Type B pancreatic cell (in vitro differentiated cells): ENCODE measurements at places on chromosomes 3 and 15.

DNA sequence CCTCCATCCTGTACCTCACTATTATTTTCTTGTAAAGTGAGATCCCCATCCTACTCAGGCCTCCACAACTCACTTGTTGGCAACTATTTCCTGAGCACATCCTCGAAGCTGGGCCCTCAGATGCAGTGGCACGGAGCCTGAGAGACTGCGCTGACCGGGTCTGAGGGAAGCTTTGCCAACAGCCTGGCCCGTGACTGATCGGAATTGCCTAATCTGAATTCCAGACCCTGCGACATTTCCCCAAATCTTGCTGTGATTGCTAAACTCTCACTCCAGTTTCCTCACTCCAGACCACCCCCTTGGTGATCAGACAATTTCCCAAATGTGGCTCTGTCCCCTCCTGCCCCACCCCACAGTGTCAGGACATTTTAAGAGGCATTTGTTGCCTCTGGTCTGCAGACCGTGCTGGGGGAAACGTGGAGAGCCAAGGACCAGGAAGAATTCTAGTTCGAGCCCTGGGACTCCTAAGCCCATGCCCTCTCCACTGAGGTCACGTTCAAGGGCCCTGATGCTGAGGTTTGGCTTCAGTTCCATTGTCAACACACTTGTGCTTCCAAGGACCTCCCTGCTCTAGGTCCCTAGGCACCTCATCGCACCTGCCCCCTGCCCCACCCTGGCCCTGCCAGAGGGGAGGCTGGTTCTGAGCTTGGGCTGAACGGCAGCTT lies 22.8 kb downstream of the KLHL25 start:
- no peak for DNase-seq

DNA sequence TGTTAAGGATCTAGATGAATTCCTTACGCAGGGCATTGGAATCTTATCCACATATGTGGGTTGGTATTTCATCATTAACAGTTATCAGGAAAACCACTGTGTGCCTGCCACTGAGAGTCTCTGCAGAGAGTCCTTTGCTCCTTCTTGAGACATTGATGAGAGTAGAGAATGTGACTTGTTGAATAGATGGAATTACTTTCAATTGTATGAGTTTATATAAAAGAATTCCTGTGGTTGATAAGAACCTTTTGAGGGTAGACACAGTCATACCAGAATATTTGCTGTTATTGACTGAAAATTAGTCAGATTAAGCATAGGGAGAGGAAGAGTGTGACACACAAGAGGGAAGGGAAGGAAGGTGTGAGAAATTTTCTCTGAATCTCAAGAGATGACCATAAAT lies 30.8 kb downstream of the ARHGEF26 start:
- no peak for DNase-seq

DNA sequence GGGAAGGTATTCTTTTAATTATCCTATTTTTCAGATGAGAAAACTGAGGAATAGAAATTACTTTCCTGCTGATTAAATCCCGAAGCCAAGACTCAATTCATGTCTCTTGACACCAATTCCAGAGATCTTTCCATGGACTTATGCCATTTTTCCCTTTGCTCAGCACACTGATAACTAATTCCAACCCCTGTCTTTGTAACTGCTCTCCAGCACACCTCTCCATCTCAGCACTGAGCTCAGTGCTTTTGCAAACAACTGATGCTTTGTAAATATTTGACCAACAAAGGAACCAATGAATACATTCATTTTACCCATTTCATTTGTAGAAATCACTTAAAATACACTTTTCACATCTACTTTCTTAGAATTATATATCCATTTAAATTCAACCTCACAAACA lies 249.1 kb downstream of the IL5RA start:
- no peak for DNase-seq

- DNase-seq = no peak
Observed at GRCh38 chr15:60585743-60586708, 107.1 kb upstream of the ICE2 start.

DNA sequence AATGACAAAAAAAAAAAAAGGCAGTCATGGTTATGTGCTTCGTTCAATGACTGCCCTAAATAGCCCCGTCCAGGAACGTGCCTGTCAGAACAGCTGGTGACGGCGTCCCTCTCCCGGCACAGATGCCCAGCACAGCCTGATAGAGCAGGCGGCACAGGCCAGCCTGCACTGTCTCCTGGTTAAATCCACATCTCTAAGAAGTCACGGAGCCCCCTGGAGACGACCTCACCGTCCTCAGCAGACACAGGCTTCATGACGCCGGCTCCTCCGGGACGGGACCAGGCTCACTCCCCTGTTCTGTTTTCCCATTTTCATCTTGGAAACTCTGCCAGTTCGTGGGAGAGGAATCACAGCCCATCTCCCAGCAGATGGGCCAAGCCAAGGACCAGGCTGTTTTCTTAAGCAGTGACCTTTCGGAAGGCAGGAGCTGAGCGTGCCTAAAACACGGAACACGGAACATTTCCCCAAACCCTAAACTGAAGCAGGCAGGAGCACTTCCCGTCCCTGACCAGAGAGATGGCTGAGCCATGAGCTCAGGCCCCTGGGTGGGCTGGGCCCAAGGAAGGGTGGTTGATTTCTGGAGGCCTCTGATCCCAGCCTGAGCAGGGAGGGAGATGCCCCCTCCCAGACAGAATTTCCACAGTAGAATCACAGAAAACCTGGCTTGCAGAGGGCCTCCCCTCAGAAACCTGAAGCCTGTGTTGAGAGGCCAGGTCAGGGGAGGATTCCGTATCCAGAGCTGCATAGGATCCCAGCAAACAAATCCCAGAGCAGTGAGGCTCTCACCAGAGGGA lies 35.9 kb downstream of the ADCY5 start:
- no peak for DNase-seq

DNA sequence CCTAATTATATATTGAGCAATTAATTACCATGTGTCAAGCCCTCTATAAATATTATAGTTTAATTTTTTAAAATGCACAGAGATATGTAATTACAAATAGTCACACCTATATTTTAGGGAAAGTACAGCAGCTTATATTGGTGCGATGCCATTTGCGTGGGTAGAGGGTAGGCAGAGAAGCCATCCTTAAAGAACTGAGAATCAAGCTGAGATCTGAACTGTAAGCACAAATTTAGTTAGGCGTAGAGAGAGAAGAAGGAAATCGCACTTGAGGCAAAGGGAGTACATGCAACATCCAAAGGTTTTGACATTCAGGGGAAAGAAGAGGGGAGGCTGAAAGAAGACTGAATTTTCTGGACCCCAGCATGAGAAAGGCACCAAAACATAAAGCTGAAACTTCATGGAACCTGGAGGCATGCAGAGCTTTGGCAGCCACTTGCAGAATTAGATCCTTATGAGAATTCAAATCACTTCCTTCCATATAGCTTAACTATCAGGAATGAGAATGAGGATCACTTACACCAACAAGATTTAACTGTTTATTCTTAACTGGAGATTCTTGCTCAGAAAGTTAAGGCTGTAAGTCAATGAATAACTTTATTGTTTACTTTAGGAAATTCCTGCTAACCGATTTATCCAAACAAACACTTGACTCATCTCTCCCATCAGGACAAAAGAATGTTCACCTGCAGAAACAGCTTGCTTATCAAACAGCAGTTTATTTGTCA lies 114.3 kb downstream of the TGFBR2 start:
- no peak for DNase-seq

DNA sequence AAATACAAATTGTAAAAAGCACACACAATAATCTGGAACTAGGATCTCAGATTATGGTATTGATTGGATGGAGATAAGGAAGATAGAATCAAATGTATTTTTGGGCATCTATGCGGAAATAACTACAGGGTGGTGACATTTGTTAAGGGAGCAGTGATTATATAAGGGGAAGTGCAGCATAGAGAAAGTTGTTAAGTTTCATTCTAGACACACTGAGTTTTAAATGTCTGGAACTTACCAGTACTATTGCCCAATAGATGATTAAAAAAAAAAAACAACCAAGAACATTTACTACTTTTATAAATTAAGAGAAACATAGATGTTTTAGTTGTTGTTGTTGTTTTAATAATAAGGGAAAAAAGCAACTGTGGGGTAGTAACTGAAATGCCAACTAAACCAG lies 32.1 kb upstream of the C3orf38 start:
- DNase-seq = no peak

GRCh38 chr3:139774560-139775302 lies 97.0 kb upstream of the NMNAT3 start:
- no peak for DNase-seq

DNA sequence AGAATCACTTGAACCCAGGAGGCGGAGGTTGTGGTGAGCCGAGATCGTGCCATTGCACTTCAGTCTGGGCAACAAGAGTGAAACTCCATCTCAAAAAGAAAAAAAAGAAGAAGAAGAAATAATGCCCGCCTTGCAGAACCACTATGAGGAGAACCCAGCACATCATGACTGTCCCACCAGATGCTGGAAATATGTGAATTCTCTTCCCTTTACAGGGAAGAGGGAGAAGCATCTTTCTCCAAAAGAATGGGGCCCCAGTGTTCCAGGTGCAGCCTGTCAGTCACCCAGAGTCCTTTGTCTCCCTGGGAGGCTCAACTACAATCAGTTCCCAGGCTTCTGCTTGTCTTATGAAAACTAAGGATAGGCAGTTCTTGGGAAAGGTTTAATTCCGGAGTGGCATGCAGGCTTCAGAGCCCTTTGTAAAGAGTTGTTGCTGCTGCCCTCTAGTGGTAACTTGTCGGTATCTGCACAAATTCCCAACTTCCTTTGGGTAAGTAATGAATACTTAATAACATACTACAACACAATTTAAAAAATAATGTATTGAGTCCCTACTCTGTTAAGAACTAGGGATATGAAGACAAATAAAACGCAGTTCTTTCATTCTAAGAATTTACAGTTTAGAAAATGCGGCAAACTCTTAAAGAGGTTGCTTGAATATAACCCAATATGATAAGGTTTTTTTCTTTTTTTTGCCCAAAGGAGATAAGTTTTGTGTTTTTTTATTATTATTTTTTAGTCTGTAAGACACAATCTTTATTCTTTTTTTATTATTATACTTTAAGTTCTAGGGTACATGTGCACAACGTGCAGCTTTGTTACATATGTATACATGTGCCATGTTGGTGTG lies 18.6 kb upstream of the TICRR start:
- no peak for DNase-seq

DNA sequence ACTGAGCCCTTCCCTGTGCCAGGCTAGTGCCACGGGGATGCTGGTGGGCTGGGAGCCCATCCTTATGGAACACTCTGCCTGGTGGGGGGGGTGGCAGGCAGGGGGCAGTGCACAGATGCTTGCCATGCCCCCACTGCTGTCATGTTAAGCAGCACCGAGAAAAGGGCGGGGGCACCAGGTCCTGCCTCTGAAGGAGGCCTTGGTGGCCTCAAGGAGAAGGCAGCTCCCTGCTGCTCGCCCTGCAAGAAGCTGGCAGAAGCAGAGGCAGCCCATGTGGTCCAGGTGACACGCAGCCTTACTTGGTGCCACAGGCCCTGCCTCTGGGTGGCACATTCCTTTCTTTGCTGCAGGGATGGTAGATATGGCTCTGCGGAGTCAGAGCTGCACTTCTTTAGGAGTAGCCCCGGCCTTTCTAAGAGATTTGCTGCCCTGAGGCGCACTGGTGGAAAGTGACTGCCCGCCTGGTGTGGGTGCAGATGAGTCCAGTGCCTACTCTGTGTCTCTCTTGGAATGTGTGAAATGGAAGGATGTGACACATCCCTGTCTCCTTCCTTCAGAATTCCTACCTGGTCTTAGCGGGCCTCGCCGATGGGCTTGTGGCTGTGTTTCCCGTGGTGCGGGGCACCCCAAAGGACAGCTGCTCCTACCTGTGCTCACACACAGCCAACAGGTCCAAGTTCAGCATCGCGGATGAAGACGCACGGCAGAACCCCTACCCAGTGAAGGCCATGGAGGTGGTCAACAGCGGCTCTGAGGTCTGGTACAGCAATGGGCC lies 145.8 kb downstream of the LRRK1 start:
- no peak for DNase-seq

- DNase-seq = no peak
Observed at GRCh38 chr15:100737214-100737613, 134.8 kb downstream of the ASB7 start.

- no peak for DNase-seq
Observed at GRCh38 chr3:143821862-143822261, 26.4 kb downstream of the SLC9A9 start.

GRCh38 chr15:72116731-72117485 lies 1.0 kb downstream of the MYO9A start:
- no peak for DNase-seq

DNA sequence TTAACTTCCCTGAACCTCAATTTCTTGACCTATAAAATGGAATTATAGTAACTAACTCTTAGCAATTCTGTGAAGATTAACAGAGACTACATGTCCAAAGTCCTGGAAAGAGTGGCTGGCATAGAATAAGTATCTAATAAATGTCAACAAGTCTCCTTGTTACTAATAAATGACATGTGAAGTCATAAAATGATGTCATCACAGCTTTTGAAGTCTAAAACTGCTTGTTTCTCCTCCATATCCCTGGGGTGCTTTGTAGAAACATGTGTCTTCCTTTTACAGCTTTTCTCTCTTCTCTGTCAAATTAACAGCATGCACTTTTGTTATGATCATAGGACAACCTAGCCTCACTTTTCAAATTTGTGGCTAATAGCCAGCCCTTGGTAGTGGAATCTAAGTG lies 510.2 kb downstream of the NTRK3 start:
- no peak for DNase-seq

DNA sequence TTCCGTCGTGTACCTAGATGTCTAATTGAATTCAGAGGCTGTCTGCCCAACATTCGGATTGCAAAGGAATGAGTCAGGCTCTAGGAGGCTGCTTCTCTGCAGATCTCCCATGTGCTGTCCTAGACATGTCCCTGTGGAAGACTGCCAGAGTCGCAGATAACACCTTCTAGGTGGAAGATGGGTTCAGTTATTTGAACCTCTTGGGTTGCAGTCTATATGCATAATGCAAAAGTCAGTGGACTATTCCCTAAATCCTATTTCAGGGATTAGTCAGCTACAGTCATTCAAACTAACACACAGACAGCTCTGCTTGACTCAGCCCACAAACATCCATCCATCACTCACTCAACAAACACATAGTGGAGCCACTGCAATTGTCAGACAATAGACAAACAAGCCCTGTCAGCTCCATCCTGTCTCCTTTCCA lies 300.0 kb upstream of the CTNNB1 start:
- DNase-seq = no peak

- no peak for DNase-seq
Observed at GRCh38 chr3:87200060-87200647, 27.0 kb upstream of the CHMP2B start.

DNA sequence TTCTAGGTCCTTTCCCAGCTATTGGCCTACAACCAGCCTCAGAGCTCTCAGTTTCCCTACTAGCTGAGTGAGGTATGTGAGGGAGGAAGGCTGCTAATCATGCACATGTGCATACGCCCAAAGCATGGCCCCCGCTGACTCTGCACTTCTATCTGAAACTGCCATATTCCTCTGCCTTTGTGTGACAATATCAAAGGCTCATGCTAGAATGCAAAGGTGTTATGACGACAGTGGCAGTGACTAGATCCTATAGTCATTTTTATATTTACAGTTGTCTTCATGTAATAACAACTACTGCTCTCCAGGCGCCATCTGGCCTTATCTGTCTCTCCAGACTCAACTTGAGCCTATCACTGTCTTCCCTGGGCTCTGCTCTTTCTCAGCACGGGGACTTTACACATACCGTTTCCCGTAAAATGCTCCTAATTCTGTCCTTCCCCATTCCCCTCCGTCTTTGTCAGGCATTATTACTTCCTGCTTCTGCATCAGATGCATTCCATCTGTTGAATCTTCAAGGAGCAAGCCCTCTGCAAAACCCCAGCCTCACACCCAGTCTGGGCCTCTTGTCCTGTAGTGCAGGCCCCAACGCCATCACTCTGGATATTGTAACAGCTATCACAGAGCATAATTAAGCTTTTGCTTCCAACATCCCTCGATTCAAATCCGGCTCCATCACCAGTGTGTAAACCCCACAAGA lies 102.5 kb downstream of the PDCD6IP start:
- no peak for DNase-seq
